ENCODE measurements at places on chromosomes 3 and 15.

DNA sequence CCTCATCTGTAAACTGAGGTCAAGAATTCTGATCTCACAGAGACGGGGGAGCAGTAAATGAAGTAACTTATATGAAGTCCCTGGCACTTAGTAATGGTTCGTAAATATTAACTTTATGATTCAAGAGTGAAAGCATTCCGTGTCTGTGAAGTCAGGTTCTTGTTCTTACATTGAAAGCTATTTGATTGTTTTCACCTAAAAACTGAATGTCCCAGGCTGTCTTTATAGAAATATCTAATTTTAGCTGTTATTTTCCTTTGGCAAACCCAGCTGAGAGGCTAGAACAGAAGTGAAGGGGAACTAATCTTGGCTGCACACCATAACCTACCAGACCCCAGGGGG, 84.5 kb downstream of the CHSY1 start:
- DNase-seq = no peak

- DNase-seq = no peak
Observed at GRCh38 chr3:55333923-55334322, 153.2 kb downstream of the WNT5A start.

DNA sequence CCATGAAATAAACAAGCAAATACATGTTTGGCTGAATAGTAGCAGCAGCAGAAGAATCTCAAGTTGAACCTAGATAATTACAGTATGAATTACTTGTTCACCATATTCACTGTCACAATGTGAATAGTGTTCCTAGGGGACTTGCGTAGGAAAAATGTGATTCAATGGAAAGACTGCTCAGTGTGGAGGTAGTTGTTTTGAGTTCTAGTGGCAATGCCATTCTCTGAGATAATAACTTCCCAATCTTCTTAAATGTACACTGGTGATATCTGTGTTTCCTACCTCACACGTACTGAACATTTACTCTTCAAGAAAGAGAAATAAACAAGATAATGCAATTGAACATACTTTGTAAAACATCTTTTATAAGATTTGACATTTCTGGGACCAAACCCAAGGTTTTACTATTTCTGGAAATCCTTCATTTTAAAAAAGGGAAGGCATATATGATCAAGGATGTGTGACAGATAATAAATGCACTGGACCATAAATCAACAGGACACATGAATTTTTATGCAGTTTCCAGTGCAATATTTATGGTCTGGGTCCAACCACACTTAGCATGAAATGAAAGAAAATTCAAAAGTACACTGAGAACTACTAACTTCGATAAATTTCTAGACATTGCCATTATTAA, 598.3 kb upstream of the ZNF385D start:
- no peak for DNase-seq

DNA sequence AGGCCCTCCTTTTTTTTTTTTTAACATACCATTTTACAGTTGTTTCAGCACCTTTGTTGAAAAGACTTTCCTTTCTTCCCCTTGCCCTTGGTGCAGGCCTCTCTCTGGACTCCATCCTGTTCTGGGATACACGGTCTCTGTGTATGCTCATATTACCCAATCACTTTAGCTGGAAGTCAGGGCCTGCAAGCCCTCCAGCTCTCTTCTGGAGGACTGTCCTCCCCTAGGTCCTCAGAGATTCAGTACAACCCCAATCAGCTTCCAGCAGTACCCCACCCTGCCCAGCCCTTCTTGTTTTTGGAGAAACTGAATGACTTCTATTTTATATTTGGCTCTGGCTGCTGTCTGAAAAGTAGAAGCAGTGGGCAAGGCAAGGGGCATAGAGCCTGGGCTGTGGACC, 270.8 kb downstream of the KLF13 start:
- no peak for DNase-seq

GRCh38 chr3:170760174-170760526, 109.8 kb downstream of the RPL22L1 start:
- no peak for DNase-seq

DNA sequence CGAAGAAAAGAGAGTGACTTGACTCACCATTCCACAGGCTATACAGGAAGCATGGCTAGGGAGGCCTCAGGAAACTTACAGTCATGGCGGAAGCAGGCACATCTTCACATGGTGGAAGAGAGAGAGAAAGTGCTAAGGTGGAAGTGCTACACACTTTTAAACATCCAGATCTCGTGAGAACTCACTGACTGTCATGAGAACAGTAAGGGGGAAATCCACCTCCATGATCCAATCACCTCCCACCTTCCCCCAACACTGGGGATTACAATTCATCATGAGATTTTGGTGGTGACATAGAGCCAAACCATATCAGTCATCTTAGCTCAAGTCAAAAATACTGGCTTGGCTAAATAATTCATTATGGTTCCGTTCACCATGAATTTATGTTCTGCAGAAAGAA, 45.3 kb upstream of the NEDD4 start:
- no peak for DNase-seq

DNA sequence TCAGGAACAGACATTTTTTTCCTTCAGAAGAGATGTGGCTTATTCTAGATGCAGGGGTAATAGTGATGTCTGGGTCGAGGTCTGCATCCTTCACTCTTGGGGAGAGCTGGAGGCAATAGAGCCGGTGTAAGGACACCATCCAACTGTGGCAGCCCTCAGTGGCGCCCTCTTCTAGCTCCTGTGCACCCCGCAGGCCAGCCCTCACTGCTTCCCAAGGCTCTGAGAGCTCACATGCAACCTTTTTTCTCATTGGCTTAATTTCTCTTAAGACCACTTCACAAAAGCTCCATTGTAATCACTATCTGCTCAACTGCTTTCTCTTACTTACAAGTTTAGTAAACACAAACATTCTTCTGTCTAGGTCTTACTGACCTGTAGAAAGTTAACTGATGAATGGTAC, 3.9 kb upstream of the VPS8 start:
- DNase-seq = no peak

DNA sequence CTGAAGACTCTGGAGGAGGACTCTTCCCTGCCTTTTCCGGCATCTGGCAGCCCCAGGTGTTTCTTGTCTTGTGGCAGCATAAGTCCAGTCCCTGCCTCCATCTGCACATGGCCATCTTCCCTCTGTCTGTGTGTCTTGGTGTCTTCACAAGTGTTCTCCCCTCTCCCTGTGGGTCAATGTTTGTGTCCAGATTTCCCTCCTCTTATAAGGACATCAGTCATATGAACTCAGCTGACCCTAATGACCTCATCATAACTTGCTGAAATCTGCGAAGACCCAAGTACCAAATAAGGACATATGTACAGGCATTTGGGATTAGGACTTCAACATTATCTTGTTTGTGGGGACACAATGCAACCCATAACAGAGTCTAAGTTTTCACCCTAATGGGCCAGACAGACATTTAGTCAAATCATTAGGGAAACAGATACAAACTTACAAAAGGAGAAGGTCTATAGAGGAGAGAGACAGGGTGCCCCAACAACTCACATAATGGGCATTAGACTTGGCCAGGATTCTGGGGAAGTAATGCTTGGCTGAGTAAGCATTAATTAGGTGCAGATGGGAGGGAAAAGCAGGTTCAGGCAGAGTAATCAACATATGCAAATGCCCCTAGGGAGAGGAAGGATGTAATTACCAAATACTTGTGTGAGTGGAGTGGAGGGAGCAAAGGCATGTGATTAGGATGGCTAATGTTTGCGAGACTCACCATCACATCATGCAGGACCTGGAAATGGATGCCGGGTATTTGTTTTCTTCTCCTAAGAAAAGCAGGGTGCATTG, 372.8 kb upstream of the TBL1XR1 start:
- DNase-seq = no peak

DNA sequence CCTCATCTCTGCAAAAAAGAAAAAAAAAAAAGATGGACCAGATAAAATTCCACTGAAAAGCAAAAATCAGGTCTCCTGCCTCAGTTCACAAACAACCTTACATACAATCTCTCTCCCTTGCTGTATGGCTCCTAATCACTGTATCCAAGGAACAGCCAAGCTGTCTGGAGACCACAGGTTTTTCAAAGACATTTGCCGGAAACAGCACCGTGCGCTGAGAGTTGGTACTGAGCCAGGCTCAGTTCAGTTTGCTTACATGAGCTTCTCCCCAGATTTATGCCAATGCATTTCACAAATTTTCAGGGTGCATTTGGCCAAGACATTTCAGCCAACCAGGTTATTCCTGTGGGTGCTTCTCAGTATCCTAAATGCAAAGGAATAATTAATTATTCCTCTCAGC, 4.1 kb downstream of the ACP3 start:
- no peak for DNase-seq

All from GM12864 (cell line).